ENCODE measurements at places on chromosomes 7 and 10.

DNA sequence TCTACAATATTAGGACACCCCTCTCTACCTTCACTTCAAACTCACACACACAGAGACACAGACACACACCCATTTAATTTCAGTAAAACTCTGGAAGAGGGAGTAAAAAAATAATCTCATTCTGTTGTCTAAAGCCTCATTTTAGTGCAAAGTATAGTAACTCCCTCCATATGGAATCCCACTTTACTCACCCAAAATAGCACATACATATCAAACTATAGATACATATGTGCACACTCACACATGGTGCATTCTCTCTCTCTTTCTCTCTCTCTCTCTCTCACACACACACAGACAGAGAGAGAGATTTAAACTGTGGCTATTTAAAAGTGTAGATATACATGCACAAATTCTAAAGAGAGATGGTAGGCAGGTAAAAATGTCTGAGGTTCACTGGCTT, 179.6 kb upstream of the PTN start:
- no peak for DNase-seq

DNA sequence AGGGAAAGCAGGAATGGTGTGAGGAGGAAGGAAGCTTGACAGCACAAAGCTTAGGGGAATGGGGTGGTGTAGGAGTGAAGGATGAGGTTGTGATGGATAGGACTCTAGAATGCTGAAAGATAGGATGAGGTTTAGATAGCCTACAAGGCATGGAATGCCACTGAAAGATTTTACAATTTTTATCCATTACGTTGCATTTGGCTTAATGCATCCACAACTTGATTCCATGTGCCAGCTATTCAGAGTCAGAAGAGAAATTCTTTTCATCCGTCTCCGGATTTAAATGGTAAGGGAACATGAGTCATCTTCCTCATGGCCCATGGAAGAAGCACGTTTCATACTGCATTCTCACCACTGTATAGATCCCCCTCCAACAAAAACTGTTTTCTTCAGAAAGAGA, 212.4 kb upstream of the BMPER start:
- peak; percentile 91 for DNase-seq

GRCh38 chr7:1818575-1819258, 148.6 kb downstream of the ELFN1 start:
- no peak for DNase-seq

DNA sequence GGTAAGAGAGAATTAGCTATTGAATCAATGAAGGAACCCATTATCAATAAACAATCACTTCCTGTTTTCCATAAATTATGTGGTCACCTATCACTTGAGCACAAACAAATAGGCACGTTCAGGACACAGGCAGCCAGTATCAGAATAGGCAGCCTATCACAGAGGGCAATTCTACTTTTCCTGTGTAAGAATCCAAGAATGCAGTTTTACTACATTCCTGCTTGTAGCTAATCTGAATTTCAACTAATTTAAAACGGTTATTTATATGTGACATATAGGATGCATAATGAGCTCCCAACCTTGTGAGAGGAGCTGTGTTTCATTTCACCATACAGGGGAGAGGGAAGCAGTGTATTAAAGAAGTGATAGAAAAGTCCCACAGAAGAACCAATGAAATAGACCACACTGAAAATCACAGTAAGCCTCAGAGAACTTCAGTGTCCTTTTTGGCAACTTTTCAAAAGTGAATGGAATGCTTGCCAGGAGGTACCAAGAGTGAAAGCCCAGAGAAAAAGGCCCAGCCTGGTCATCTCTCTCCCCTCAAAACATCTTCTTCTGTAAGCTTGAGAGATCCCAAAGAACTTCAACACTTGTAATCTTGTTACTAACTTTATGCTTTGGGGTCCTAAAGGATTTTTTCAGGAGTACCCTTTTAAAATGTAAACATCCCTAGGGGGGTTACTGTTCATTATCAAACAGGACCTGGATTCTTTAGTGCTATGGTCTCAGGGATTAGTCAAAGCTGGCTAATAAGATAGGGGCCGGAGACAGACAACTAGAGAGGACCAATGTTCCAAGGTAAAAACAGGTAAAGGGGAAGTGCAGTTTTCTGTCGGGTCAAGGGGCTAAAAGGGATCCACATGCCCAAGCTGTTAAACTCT, 1.3 kb downstream of the IMMP2L start:
- peak; percentile 33 for DNase-seq

- DNase-seq: no peak
Observed at GRCh38 chr7:47336472-47337425, 245.2 kb downstream of the TNS3 start.

DNA sequence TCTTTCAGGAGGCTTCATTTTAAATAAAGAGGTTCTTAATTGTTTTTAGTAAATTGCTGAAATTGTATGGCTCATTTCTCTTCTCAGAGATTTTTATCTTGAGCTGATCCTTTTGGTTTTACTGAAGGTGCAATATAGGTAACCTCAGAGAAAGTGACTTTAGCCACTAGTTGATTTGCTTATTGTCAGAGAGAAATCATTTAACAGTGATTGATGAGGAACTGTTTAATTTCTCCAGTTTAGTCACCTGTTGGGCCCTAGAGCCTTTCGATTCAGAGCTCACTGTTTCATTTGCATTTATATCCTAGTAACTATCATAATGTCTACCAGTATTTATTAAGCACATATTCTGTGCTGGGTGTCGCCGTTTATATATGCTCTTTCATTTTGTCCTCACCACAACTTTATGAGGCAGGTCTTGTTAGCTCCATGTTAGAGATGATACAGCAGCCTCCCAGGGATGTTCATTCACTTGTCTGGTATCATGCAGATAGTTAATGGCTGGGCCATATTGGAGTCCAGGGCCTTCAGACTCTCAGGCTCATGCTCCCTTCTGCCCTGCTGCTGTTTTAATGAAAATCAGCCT, 42.1 kb downstream of the KAT6B start:
- DNase-seq: no peak

- DNase-seq: no peak
Observed at GRCh38 chr10:46001187-46001756, 29.0 kb downstream of the TIMM23 start.

- DNase-seq: peak; percentile 47
Observed at GRCh38 chr7:123712619-123713018, 36.2 kb downstream of the WASL start.

DNA sequence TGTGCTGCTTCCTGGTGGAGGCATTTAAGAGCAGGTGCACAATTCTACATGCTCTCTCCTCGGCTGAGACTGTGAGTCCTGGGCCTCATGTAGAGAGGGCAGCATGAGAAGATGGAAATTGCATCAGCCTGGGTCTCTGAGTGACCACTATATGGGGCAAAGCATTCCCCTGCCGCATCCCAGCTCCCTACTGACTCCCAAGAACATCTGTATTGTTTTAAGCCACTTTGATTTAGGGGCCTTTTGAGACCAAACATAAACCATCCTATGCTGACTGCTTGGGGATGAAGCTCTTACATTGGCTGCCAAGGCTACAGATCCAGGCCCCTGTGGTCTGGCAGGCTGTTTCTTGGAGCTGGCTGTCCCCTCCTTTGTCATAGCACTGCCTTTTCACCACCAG, 101.3 kb upstream of the TBX20 start:
- no peak for DNase-seq

DNA sequence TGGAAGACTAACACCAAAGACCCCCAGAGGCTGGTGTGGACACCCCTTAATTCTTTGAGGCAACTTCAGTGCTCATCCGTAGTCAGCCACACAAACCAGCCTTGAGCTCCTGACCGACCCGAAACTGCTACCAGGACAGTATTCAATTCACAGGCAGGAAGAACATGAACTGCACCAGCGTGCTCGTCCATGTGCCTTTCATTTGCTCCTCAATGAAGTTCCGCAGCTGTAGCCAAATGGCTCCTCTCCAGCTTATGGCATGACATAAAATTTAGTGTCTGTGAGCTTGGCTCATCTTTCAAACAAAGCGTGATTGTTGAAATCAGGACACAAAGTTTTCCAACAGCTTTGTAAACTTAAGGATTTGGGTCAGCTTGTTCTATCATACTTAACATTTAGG, 144.1 kb upstream of the FAM171A1 start:
- DNase-seq: peak; percentile 71

GRCh38 chr7:17963281-17963680, 23.0 kb upstream of the SNX13 start:
- DNase-seq: peak; percentile 78

DNA sequence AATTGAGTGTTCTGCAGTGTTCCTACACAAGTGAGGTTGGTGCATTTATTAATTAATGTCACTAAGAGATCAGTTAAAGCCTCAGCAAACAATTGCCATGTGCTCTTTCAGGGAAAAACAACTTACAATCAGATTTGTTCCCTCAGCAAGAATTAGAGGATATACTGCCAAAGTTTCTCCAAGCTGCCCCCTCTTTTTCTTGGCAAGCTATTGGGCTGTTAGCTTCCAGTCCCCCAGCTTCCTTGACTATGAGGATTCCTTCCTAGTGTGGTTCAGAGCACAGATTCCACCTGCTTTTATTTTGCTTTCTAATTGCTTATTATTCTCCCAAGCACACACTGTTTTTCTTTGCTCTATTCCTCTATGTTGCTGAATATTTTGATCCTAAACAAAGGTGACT, 112.7 kb downstream of the RBM20 start:
- no peak for DNase-seq

- DNase-seq: no peak
Observed at GRCh38 chr7:139753693-139754111, 24.1 kb downstream of the HIPK2 start.

DNA sequence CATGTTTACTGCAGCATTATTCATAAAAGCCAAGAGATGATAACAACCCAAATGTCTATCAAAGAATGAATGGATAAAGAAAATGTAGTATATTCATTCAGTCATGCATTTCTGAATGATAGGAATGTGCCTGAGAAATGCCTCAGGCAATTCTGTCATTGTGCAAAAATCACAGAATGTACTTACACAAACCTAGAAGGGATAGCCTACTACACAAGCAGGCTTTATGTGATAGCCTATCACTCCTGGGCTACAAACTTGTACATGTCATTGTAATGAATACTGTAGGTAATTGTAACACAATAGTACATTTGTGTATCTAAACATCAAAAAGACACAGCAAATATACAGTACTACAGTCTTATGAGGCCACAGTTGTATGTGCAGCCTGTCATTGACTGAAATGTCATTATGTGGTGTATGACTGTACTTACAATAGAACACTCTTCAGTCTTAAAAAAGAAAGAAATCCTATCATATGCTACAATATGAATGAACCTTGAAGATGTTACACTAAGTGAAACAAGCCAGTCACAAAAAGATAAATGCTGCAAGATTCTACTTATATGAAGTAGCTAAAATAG, 141.8 kb upstream of the GPR22 start:
- peak; percentile 40 for DNase-seq

Data from GM23248 (cell line).